NCI-H345 (cell line): ENCODE measurements at places on chromosomes 2 and 18.
A peak's percentile ranks its signal among the peaks of the same experiment; 100 is the strongest.

GRCh38 chr2:155209696-155210450, 511.4 kb downstream of the KCNJ3 start:
- DNase-seq, result no peak

DNA sequence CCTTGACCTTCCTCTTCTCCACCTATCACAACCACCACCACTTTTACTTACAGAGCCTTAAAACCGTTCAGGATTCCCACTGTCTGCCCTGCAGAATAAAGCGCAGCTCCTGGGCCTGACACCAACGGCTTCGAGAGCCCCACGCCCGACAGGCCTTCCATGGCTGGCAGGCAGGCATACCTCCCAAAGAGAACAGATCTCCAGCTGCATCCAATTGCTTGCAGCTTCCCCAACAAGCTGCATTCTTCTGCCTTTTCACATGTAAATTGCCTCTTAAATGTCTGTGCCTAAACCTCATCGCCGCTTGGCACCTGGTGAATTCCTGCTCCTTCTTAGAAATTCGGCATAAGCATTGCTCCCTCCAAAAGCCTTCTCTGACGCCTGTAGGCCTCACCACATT, 31.5 kb upstream of the FAM124B start:
- DNase-seq, result no peak

DNA sequence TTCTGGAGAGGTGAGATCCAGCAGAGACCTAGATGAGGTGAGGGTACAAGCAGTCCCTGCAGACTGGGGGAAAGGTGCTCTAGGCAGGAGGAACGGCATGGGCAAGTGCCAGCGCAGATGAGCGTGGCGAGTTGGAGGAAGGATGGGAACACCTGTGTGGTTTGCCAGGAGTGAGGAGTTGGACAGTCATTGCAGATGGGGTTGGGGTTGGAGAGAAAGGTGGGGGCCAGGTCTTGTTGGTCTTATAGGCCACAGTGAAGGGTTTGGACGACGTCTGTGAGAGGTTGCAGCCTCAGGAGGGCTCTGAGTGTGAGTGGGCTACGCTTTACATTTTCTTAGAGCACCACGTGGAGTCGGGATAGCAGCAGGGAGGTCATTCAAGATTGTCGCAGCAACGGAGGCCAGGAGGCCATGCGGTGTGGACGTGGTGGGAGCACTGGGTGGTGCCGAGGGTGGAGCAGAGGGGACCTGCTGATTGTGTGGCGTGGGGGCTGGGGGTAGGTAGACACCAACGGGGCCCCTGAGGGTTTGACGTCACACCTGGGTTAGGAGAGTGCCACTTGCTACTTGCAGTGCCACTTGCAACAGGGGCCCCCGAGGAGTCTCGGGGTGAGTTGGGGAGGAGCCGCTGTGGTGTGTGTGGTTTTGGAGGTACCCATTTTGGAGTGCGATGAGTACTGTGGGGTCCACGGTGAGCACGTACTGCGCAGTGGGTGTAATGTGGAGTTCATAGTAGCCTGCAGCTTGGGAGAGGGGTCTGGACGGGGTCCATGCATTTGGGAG, 66.2 kb downstream of the LPIN1 start:
- DNase-seq, result no peak

GRCh38 chr2:225616372-225616771, 216.9 kb downstream of the NYAP2 start:
- no peak for DNase-seq

GRCh38 chr2:237310515-237311114, 103.3 kb downstream of the COL6A3 start:
- peak; percentile 32 for DNase-seq

- no peak for DNase-seq
Observed at GRCh38 chr18:5662586-5663090, 118.8 kb upstream of the EPB41L3 start.

DNA sequence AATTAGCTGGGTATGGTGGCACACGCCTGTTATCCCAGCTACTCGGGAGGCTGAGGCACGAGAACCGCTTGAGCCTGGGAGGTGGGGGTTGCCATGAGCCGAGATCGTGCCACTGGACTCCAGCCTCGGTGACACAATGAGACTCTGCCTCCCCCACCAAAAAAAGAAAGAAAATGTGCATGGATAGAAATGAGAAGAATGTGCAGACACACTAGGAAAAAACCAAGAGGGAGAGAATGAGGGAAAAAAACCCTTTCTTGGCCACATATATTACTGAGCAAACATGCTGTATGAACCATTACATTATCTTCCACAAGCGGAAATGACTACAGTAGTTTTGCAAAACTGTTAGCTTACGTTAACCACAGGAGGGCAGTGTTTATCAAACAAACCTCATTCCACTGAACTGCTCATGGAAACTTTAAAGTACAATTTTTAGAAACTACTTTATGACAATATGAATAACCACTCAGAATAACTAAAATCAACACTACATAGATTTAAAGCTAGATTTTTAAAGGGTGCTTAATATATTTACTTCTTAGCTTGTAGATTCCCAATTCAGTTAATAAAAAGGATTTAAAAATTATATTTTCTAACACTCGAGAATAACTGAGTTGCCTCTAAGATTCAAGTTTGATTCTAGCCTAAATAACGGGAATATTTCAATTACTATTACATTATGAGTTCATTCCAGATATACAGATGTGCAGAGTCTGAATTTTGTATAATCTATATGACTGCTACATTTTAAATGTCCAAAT, 26.4 kb downstream of the ASXL2 start:
- peak; percentile 29 for DNase-seq

- no peak for DNase-seq
Observed at GRCh38 chr2:35391736-35392442, 963.7 kb upstream of the CRIM1 start.

GRCh38 chr2:36616947-36617346, 19.0 kb upstream of the FEZ2 start:
- no peak for DNase-seq

DNA sequence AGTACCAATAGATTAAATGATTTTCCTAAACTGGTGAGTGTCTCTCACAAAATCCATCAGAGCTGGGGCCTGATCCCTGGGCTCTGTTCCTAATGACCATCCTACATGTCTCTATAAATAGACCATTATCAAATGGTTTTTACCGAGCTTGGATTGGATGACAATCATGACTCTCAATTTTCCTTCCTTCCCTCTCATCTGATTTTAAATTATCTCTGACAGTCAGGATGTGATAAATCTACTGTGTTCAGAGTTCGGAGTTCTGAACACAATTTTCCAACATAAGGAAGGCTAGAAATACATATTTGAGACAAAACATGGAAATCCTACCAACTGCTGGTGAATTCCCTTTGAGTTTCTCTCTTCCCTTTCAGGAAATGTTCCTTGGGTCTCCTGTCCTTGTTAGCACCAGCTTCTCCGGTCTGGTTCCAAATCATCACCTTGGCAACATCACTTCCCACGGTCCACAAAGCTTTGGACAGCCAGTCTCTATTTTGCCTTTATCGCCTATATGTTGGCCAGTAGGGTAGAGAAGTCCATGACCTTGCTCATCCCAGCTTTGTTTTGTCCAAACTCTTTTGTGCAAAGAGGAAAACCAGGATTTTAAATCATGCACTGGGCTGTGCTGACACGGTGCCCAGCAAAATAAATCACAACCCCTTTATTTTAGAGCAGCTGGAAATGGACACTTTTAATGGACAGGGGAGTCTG, 139.6 kb upstream of the ITGA6 start:
- DNase-seq, result no peak

DNA sequence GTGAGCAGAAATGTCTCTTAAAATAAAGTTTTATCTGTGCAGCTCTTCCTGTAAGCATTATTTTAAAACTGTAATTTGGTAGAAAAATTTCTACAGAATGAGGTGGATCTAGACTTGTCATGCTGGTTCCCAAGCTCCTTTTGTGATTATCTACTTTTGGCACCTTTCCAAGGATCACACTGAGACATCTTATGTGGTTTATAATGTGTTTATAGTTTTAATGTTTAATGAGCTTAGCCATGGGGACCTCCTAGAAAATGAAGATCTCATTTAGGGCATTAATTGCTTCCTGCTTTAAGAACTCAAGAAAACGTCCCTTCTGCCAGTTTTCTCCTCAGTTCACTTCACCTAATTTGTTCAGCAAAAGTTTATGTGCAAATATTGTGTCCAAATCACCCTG, 468.4 kb downstream of the SUCLG1 start:
- DNase-seq, result peak; percentile 48

DNA sequence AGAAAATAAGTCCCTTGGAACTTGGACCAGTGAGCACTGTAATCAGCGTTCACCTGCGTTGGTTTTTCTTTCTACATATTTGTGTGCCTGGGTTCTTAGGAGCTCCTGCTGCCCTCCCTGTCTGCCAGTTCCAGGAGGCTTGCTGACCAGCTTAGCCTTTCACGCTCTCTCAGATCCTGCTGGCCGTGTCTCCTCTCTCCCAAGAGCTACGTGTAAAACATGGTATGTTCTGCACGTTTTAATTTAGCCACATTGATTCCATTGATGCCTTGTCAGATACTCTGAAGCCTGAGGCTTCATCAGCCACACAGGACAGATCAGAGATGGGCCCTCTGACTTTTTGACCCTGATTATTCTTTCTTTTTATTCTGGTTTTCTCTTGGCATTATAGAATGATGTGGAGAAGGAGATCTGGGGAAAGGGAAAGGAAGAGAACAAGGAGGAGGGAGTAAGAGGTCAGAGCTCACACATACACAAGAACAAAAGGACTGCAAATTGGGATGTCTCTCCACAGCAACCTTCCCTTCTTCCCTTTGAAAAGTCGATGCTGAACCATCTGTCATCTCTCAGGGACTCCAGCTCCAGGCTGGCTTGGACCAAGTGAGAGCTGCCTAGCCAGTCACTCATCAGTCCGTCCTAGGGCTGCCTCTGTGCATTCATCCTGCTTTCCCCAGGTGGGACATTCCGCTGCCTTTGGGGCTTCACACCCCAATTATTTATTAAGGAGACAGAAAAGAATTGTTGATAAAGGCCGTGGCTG, 152.8 kb downstream of the PIK3C3 start:
- no peak for DNase-seq

DNA sequence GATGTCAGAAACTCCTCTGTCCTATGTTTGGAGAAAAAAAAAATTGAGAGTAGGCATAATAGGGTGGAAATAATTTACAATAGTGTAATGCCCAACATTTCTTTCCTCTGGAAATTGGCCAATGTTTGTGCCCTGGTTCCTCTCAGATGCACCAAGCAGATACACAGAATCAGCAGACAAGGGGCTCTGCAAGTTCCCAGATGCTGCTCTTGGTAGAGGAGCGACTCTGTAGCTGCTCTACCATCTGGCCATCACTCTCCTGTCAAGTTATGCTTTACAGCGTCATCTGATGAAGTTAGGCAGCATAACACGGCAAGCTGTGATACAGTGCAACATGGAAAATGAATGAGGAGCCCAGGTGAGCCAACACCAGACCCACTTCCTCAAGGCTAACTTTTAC, 1.6 kb downstream of the DYTN start:
- DNase-seq, result no peak

DNA sequence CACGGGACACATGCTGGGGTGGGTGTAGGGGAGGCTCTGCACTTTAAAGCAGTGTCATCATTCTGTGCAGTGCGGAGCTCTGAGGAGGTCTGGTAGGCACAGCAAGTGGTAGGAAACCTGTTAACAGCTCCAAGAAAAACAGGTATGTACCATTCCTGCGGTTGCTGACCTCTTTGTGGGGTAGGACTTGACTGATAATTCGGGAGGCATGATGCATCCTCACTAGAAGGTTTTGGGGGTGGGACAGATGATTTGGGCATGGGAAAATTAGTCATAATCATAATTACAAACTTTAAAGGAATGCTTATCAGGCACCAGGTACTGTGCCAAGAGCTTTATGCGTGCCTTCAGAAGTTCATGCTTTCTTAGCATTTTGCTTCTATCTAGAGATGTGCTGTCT, 9.7 kb downstream of the DOK1 start:
- no peak for DNase-seq
